Activated CD8-positive, alpha-beta memory T cell treated with anti-CD3 and anti-CD28 coated beads for 1 hour (primary cell): ENCODE measurements at places on chromosomes 4 and X.

DNA sequence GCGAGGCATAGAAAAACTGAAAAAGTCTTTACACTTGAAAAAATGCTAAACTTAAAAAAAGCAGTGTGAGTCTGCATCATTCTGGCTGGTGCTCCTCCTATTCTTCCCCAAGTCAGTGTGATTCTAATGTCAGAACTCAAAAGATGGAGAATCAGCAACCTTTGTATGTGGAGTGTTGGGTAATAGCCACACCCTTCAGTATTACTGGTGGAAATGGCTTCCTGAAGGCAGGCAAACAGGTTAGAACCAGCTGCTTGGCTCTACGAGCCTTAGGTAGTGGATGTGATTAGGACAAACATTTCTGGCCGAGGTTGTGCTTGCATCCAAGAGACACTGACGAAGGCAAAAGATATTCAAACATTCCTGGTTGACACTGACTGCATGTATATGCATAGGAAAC is 353.4 kb upstream of the TACR3 start:
- DNase-seq: no peak

- no peak for DNase-seq
Observed at GRCh38 chrX:104189837-104190236, 23.6 kb downstream of the FAM199X start.

- no peak for DNase-seq
Observed at GRCh38 chr4:189780391-189780790, 160.3 kb upstream of the FRG1 start.

DNA sequence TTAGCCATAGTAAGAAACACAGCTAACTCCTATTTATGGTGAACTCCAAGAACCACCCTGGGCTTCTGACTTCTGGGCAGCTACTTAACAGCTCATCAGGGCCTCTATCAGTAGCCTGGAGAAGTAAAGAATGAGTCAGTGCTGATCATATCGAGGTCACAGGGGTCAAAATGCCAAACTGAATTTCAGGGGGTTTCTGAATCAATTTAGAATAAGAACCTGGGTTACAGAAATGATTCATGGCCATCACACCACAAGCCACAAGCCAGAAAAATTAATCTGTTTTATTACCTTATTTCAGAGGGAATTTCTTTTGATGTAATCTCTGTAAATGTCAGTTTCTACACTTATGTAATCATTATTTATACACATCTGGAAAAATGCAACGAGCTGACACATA is 64.4 kb downstream of the CHST7 start:
- DNase-seq: no peak

GRCh38 chrX:136215559-136215958 is 35.6 kb downstream of the MAP7D3 start:
- DNase-seq: no peak

GRCh38 chr4:138404251-138404650 is 162.1 kb upstream of the SLC7A11 start:
- no peak for DNase-seq

- no peak for DNase-seq
Observed at GRCh38 chrX:22366166-22366702, 93.5 kb downstream of the CBLL2 start.

DNA sequence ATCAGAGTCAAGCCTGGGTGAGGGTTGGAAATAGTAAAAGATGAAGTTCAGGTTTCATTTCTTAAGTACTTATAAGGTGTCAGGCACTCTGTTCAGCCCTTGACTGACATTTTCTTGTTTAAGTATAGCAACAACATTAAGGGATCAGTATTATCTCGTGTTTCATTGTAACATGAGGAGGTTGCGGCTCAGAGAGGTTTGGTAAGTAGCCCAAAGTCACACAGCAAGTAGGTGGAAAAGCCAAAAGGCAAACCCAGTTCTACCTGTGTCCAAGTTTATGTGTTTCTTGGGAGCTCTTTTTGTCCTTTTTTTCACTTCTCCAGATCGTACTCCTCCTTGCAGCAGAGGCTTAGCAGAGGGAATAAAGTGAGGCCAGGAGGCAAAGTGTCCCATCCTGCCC is 337.5 kb upstream of the KLF3 start:
- no peak for DNase-seq

DNA sequence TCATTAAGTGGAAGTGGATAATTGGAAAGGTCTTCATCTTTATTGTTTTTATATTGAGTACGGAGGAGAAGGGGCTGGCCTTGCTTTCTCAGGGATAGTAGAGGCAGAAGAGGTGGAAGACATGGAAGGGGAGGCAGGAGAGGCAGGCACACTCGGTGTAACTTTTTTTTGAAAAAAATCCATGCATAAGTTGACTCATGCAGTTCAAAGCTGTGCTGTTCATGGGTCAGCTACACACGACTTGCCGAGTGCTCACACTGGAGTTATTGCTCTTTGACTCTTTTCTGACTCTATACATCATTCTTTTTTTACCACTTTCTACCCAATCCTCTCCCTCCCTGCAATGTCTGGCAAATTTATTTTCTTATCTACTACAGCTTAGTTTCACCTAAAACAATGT is 158.3 kb upstream of the AADAT start:
- no peak for DNase-seq

GRCh38 chr4:111018216-111018615 is 395.3 kb upstream of the PITX2 start:
- DNase-seq: no peak

DNA sequence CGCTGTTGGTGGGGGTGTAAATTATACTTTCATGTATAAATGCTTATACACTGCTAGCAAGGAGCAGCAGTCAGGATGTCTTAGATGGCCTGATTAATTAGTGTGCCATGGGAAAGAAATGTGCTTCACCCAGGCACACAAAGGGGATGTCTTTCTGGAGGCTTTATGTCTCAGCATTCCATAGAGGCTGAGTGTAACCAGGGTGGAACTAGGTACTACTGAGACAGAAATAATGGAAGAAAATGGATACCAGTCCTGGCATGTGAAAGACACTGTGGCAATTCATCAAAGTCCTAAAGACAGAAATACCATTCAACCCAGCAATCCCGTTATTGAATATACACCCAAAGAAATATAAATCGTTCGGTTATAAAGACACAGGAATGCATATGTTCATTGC is 52.5 kb downstream of the PF4 start:
- DNase-seq: no peak

GRCh38 chrX:66176134-66176533 is 12.1 kb downstream of the HEPH start:
- no peak for DNase-seq

DNA sequence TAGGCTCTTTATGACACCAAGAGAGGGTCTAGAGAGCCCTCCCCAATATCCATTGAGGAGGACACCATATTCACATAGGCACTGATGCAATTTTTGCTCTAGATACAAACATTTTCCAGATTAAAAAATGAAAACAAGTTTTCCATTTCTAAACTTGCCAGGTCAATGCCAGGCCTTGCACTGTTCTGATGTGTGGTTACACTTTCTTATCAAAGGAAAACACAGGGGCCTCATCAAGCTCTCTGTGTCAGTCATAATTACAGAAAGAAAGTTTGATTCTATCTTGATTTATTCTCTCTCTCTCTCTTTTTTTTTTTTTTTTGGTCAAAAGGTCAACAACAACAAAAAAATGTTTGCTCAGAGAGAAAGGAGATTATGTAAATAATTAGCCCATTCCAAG is 80.2 kb upstream of the ACSL4 start:
- DNase-seq: no peak

- DNase-seq: no peak
Observed at GRCh38 chr4:167102475-167102874, 131.8 kb downstream of the SPOCK3 start.
